HepG2 (cell line): ENCODE measurements at places on chromosomes 6 and 20.

- no peak for DNase-seq
These were observed 29.7 kb downstream of the MAP7 start for GRCh38 chr6:136520517-136520916.

GRCh38 chr6:3861424-3861823, 12.3 kb downstream of the FAM50B start:
- DNase-seq = no peak

DNA sequence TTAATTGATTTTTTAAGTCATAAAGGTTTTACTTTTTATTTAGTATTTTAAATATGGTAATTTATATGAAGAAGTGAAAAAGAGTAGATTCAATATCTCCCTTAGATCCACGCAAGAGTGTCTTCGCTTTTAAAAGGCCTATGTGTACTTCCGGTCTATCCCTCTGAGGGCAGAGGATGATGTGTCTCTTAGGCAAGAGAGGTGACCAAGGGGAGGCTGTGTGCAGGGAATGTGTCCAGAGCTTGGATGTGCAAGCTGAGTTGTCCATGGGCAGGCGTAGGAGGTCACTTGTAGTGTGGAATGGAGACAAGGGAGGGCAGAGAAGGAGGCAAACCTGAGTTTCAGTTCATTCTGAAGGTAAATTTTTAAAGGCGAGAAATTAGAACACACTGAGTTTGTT, 113.9 kb downstream of the CRYBG1 start:
- no peak for DNase-seq

- no peak for DNase-seq
These were observed 42.0 kb downstream of the RSPO4 start for GRCh38 chr20:959996-960615.

GRCh38 chr20:47334022-47334551, 22.4 kb downstream of the ZMYND8 start:
- DNase-seq = peak; percentile 99

GRCh38 chr6:161486361-161487216, 212.7 kb upstream of the AGPAT4 start:
- no peak for DNase-seq

GRCh38 chr20:4730780-4731179, 9.1 kb downstream of the PRND start:
- peak; percentile 50 for DNase-seq

- no peak for DNase-seq
These were observed 174.0 kb downstream of the TBC1D32 start for GRCh38 chr6:121160276-121160675.

DNA sequence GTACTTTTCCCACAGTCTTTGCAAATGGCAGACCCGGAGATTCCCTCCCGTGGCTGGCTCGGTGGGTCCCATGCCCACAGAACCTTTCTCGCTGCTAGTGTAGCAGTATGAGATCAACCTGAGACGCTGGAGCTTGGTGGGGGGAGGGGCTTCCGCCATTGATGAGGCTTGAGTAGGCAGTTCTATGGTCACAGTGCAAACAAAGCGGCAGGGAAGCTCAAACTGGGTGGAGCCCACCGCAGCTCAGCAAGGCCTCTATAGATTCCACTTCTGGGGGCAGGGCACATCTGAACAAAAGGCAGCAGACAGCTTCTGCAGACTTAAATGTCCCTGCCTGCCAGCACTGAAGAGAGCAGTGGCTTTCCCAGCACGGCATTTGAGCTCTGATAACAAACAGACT, 186.0 kb upstream of the KCNK16 start:
- DNase-seq = no peak

- DNase-seq = peak; percentile 81
These were observed 544 bp upstream of the TP53INP2 start for GRCh38 chr20:34703424-34704176.

DNA sequence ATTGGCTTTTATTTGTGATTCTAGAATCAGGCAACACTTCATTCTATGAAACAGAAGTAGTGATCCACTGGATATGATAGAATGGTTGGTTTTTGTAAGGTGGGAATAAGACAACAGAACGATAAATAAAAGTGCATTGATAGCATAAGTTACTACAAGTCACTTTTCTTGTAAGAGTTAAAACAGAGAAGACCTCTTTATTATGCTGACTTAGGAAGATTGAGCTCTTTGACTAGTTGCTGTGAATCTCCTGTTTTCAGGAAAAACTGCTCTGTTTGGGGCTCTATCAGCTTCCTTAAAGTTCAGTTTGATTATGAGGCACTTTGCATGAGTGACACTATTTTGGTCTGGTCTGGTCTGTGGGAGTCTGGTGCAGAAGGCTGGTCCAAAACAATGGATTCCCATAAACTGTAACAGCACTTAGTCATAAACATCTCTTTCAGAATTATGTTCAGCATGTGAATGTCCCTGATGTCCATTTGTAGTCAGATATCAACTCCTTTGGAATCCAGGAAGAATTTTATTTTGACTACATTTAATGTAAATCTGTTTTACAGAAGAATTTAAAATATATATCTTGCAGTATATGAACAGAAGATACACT, 35.0 kb upstream of the DSE start:
- DNase-seq = no peak

GRCh38 chr6:167571550-167571949, 246.7 kb downstream of the TTLL2 start:
- DNase-seq = no peak

- no peak for DNase-seq
These were observed 28.3 kb downstream of the STX7 start for GRCh38 chr6:132484680-132485018.

DNA sequence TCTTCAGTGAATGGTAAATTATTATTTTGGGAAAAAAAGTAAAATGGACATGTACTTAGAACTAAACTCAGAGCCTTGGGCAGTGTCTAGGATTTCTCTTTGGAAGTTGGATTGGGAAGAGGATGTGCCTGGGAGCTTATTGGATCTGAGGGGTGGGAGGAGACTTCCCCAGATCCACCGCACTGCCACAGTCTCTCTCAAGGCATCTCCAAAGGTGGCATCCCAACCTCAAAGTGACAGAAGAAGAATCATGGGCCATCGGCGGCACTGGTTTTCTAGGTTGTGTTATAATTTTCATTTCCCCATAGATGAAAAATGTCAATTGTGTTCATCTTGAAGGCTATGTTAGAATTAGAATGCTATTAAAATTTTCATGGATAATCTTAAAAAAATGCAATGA, 66.8 kb upstream of the CD93 start:
- no peak for DNase-seq

GRCh38 chr6:84360039-84360438, 132.6 kb upstream of the CEP162 start:
- no peak for DNase-seq

GRCh38 chr6:138004430-138005287, 102.6 kb downstream of the PERP start:
- peak; percentile 35 for DNase-seq

DNA sequence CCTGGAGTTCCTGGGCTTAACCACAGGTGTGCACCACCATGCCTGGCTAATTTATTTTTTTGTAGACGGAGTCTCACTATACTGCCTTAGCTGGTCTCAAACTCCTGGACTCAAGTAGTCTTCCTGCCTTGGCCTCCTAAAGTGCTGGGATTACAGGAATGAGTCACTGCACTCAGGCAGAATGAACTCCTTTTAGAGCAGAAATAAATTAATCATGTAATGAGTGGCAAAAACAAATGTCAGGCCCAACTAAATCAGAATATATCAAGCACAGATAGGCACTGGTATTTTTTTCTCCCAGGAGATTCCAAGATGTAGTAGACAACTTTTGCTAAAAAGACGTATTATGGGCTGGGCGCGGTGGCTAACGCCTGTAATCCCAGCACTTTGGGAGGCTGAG, 2.6 kb downstream of the RPS10 start:
- DNase-seq = no peak

GRCh38 chr20:57108742-57109570, 157.5 kb downstream of the BMP7 start:
- DNase-seq = peak; percentile 60

- no peak for DNase-seq
These were observed 15.4 kb upstream of the MAPK13 start for GRCh38 chr6:36114798-36115408.

DNA sequence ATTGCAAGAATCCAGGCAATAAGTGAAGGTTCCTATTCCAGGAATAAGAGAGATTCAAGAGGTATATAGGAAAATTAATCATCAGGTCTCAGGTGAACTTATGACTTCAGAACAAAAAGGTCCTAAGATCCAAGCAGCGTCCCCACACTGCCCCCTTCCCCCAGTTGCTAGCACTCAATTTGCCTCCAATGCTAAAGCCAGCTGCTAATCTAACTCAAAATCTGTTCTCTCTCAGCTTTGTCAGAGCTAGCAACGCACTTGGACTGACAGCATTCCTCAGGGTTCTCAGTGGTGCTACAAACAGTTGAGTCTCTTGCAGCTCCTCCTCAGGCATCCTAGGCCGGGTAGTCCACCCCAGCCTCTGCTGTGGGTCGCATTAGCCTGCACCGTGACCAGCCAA, 148.3 kb downstream of the RFX6 start:
- DNase-seq = no peak
